ENCODE measurements at places on chromosomes 7 and 10. TPM values are rescaled to one million over a fixed set of nuclear protein-coding genes. Genes with fewer than 3 reads are reported as not detected.

Gene SPDYE1
- not detected for total RNA-seq

Gene PSTK
- total RNA-seq = 12.9 TPM

Gene FAM25G
- total RNA-seq = not detected

Gene ITIH2
- total RNA-seq = 8.6 TPM

Gene DGKI
- 202 TPM for total RNA-seq

Gene LIPF
- not detected for total RNA-seq

Gene ASCC1
- total RNA-seq = 31.2 TPM

Gene RABGEF1
- 48.0 TPM for total RNA-seq

Gene RAB19
- not detected for total RNA-seq

Gene SERPINE1
- total RNA-seq = 0.78 TPM

Gene CUBN
- total RNA-seq = 2.3 TPM

Gene GARIN1A
- total RNA-seq = 1.7 TPM

Gene VWA2
- total RNA-seq = 3.6 TPM

Gene RNF148
- total RNA-seq = 0.78 TPM

Gene PLAU
- 0.94 TPM for total RNA-seq

Gene JAKMIP3
- total RNA-seq = 4.8 TPM

Gene MEOX2
- total RNA-seq = 0.16 TPM

Gene GIMAP6
- total RNA-seq = 5.5 TPM

Gene SAP25
- total RNA-seq = not detected

Gene SCIN
- 1.6 TPM for total RNA-seq

Gene SCART1
- 0.47 TPM for total RNA-seq

Gene PI4K2A
- total RNA-seq = 8.7 TPM

Gene DNAJB9
- total RNA-seq = 48.2 TPM

Gene SEC31B
- total RNA-seq = 3.7 TPM

Gene CYP3A4
- total RNA-seq = not detected

Gene HYAL4
- total RNA-seq = not detected

Gene SLC35G1
- total RNA-seq = 5.9 TPM

Gene MYL10
- not detected for total RNA-seq

All from occipital lobe (tissue), 3 donors.